ENCODE measurements at places on chromosomes 6 and 20.

DNA sequence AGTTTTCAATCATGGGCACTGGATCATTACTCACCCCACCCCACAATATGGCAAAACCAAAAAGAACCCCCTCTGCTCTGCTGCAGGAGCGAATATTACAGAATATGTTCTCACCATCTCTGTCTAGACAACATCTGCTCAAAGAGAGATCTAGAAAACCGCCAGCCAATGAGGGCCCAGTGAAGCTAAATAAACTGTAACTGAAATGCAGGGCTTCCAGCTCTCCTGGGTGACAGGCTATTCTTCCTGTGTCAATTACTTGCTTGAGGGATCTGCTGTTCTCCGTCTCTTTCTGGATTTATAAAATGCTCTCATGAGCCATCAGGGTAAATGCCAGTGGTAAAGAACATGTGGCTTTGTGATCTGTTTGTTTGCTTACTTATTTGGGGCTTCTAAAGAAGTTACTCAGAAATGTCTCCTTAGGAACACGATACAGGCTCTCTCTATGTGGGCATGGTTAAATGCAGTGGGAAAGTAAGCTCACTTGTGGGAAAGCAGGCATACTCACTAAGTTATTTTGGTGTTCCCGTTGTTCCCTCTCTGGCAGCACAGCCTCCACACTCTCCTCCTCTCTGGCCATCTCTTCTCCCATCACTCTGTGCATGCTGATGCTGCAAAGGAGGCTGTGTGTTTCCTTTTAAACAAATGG is 44.8 kb downstream of the TTI1 start:
- DNase-seq = no peak

- no peak for DNase-seq
These were observed 7.2 kb downstream of the ACSS1 start for GRCh38 chr20:25050501-25051350.

DNA sequence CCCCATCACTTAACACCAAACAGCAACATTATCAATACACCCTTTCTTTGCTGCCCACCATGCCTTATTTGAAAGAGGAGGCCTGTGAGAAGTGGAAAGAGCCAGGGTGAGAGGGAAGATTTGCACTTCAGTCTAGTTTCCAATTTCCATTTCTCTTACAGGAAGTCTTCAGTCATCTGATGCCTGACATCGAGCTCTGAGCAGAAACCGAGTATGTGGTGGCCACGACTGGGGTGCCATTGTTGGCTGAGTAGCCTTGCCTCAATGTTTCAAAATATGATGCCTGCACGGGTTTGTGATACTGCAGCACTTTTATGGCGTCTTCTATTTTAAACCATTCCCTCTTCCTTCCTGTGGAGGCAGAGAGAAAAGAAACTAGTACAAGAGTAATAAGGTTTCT is 39.8 kb upstream of the SMIM29 start:
- DNase-seq = no peak

DNA sequence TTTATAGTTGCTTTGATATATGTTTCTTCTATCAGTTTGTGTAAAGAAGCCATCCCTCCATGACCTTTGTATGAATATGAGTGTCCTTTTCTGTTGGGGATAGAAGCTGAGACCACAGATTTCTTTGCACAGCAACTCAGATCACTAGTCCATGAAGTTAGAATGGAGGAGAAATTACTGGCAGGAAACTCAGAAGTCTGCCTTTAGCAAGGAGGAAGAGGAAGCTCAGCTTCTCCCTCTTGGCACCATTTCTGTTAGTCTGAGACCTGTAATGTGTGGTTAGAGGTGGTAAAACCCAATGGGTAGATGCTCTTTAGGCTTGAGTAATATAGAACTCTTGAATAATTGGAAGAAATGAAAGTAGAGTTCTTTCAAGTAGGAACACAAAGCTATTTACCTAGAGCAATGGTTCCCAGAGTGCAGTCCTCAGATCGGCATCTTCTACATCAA is 995.3 kb upstream of the FLRT3 start:
- DNase-seq = no peak

DNA sequence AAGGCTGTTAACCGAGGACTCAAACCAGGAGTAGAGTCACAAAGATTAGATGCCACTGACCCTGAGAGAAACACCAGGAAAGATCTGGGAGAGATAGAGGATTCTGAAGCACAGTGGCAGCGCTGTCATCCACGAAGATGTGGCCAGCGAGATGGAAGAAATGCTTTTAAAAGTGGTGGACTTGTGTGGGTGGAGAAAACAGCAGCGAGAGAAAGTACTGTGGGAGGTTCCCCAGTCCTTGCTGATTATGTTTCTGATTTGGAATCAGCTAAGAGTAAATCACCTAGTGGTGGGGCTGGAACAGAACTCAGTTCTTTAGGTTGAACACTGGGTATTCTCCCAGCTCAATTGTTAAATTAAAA is 435 bp upstream of the ZNF322 start:
- peak; percentile 48 for DNase-seq

GRCh38 chr20:33724439-33725094 is 4.5 kb upstream of the PXMP4 start:
- no peak for DNase-seq

DNA sequence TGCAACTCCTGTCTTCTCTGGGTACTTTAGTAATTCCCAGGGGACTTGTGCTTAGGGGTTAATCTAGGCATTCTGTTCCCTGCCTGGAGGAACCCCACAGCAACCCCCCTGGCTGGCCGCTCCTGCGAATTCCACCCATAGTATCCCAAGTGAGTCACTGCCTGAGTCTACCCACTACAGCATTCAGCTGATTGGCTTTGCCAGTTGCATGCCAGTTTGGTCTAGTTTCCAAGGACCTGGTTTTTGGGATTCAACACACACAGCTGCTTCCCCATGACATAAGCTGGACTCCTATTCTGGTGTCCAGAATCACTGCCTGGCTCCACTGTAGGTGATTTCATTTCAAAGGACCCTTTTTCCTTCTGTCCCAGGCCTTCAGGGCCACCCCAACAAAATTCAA is 40.3 kb downstream of the PLCG1 start:
- peak; percentile 78 for DNase-seq

- no peak for DNase-seq
These were observed 17.8 kb upstream of the RCAN2 start for GRCh38 chr6:46509063-46509462.

DNA sequence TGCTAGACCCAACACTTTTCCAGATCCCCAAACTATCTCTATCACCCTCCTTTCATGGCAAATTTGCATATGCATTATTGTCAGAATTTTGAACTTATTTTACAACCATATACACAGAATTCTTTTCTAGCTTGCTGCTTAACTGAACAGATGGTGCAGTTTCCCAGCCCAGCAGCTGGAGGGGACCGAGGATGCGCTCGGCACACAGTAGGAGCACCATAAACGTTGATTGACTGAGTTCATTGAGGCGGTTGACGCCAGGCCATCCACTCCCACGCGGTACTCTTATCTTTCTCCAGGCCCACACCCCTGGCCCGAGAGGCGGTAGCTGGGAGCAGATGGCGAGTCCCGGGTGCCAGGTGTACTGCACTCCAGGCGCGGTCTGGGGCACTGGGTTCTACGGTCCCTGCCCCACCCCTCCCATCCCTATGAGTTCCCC is 6.8 kb upstream of the SOX4 start:
- no peak for DNase-seq

- DNase-seq = no peak
These were observed 125.0 kb upstream of the LAMP5 start for GRCh38 chr20:9389346-9389745.

- DNase-seq = peak; percentile 96
These were observed 61.3 kb upstream of the RNF24 start for GRCh38 chr20:4076671-4077070.

DNA sequence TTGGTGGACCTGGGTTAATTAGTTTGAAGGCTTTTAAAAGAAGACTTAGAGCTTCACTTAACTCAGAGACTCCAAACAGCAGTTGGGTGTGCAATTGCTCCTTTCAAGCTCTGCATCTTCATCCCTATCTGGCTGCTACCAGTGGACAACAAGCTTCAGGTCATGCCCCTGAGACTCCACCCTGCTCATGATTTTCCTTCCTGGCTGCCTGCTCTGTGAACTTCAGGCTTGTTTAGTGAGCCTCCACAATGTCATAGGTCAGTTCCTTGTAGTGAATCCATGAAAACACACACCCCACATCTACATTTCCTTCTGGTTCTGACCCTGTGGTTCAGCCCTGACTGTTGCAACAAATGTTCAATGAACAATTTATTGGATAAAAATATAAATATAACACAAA is 61.1 kb upstream of the MARCKS start:
- no peak for DNase-seq

GRCh38 chr20:35600993-35601973 is 14.3 kb upstream of the SPAG4 start:
- peak; percentile 72 for DNase-seq

DNA sequence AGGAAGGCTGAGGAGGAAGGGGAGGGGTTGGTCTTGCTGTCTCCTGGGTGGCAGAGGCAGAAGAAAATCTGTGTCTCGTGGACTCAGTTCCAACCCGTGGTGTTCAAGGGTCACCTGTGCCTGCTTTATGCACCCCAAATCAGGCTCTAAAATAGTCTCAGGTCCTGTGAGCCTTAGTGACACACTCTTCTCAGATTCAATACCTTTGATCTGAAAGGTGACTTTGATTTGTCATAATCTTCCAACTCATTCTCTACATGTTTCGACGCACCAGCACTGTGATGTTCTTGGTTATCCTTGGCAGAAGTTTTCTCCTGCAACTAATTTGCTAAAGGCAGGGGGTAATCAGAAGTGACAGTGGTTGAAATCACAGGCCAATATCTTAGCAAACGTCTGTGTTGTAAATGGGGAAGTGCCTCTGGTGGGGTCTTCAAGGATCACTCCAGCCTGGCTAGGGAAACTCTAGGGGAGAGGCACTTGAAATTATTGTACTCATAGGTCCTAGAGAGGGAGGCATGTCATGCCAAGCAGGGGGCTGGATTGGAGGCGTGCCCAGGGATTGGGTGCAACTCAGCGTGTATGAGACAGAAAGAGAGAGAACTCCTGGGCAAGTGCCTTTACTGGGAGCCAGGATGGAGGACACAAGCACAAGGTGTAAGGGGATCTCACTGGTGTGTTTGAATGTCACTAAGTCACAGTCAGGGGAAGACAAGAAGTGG is 19.0 kb upstream of the PRND start:
- no peak for DNase-seq

- DNase-seq = no peak
These were observed 527 bp downstream of the NFKBIL1 start for GRCh38 chr6:31547727-31548543.

- peak; percentile 31 for DNase-seq
These were observed 417 bp downstream of the VAPB start for GRCh38 chr20:58389324-58389967.

GRCh38 chr20:33656010-33656782 is 5.9 kb upstream of the C20orf144 start:
- DNase-seq = no peak

DNA sequence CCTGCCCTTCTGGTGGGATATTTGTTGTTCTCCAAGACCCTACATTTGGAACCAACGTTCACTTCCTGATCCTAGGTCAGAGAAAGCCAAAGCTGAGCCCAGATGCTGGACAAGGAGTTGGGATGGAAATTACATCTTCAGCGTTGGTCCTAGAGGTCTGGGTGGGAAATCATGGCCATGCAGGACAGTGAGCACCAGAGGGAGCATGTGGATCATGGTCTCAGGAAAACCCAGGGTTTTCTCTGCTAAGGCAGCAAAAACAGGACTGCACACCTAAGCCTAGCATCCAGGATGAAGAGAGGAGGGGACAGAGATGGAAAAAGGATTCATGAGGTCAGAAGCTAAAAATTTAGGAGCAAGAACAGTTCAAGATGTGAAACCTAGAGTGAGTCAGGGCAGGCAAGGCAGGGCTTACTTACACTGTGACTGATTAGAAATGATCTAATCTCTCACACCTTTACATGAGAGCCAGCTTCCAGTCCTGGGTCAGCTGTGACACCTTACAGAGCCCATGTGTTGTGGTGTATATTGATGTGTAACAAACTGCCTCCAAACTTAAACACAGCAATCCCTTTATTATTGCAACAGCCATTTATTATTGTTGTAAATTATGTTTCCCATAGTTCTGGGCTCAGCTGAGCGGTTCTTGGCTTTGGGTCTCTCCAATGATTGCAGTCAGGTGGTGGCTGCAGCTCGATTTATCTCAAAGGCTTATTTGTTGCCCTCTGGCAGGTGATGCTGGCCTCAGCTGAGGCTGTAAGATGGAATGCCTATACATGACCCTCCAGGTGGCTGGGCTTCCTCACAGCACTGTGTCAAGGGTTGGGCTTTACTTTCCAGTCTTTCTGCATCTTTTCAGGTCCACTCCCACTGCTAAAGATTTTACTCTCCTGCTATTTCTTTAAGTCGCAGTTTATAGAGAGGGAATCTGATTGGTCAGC is 6.5 kb downstream of the C20orf202 start:
- no peak for DNase-seq

DNA sequence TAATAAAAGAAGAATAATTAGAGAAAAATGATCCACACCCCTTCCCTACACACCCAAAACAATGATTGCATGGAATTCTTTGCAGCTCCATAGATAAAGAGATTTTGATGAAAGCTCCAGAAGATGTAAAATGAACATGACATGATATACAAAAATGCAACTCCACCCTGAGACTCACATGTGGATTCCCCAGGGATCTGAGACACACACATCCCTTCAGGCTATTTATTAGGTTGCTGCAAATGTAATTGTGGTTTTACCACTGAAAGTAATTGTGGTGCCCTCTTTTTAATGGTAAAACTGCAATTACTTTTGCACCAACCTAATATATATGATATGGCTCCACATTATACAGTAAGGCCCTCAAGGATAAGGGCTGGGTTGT is 40.4 kb upstream of the TBC1D7 start:
- no peak for DNase-seq

DNA sequence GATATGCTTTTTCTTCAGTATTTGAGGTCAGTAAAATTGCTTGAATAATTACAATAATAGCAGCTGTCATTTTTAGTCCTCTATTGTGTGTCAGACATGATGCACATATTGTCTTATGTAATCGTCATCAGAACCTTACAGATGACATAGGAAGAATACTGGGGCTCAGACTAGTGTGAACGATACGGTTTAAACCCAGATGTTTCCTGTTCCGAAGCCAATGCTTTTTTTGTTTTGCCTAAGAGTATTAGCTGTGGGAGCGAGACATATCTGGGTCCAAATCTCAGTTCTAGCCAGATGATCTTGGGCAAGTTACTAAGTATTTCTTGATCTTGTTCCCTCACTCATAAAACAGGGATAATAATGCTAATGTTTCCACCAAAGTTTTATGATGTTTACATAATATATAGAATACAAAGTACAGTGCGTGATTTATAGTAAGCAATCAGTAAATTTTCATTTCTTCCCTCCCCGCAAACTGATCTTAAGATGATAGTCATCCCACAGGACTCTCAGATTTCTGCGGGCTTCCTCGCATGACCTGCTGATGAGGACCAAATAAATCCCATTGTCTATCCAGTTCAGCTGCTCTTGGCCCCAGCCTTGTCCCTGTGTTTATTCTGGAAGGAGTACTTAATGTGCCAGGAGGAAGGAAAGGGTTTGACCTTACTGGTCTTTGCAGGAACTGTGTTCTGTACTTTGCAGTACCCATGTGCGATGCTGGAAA is 98.2 kb downstream of the CAP2 start:
- peak; percentile 20 for DNase-seq
